ENCODE measurements at places on chromosomes 3 and 15.

DNA sequence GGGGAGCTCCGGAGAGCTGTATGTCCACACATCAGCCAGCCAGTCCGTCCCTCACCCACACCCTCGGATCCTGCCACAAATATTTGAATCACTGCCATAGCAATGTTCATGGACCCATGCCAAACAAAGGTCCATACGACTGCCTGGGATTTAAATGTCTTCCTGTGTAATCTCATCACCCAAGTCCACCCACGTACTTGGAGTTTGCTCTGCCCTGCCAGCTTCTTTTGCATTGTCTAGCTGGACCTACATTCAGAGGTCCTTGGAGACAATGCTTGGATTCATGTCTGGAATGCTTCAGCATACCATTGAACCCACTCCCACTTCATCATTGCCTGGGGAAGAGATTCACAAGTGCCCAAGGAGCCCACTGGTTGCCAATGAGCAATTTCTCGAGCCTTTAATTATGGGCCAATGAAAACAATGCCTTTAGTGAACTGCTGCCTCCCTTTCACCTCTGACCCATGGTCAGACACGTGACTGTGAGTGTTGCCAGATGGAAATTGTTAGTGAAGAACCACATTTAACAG, 90.4 kb upstream of the PHLDB2 start:
- DNase-seq = no peak

GRCh38 chr3:55690726-55691125, 203.6 kb upstream of the WNT5A start:
- DNase-seq = no peak

- no peak for DNase-seq
These were observed at the start of gene SPATA12 for GRCh38 chr3:57060089-57060821. Gene SPATA12 (plus strand): TSS chr3:57060664. CDS start chr3:57073695, 13,031 bp downstream.

DNA sequence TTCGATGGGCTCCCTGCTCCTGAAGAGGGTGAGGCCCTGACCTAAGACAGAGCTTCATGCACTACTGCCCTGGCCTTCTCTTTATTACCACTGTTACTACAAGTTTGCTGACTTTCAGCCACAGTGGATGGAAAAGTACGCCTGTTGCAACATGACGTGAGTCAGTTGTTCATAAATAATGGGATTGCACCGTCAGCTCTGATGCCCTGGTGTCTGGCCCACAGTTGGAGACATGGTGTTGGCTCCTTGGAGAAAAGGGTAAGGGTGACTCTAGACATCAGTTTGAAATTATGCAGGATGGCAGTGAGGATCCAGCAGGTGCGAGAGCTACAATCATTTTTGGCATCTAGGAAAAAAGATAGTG, 5.5 kb downstream of the PAQR5 start:
- DNase-seq = no peak
